ENCODE measurements at places on chromosomes 13 and 19.

DNA sequence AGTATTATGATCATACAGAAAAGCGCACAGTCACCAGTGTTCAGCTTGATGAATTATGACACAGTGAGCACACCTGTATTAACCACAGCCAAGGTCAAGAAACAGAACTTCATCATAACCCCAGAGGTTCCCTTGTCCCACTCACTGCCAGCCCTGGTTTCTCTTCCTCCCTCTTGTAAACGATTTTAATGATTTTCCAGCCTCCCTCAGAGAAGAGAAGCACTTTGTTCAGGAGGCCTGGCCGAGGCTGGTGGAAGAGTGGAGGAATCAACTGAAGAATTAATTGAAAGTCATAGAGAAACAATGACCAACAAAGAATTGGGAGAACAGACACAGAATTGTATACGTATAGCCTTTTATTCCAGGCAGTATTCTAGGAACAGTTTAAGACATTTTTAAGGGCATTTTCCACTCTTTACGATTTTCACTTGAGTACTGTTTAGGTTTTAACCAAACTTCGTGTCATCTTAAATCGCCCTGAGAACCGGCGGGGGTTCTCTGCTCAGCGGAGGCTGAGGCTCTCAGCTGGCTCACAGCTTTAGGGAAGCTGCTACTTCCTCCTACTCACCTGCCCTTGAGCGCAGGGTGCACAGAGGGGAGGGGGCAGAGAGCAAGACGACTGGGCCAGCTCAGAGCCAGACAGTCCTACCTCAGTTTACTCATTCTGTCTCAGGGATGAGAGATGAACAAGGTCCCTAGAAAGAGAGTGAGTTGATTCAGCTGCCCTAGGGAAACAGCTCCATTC is 108.6 kb downstream of the AKAP11 start:
- no peak for DNase-seq

GRCh38 chr19:53553156-53553555 is 15.2 kb downstream of the ZNF331 start:
- DNase-seq, result no peak

DNA sequence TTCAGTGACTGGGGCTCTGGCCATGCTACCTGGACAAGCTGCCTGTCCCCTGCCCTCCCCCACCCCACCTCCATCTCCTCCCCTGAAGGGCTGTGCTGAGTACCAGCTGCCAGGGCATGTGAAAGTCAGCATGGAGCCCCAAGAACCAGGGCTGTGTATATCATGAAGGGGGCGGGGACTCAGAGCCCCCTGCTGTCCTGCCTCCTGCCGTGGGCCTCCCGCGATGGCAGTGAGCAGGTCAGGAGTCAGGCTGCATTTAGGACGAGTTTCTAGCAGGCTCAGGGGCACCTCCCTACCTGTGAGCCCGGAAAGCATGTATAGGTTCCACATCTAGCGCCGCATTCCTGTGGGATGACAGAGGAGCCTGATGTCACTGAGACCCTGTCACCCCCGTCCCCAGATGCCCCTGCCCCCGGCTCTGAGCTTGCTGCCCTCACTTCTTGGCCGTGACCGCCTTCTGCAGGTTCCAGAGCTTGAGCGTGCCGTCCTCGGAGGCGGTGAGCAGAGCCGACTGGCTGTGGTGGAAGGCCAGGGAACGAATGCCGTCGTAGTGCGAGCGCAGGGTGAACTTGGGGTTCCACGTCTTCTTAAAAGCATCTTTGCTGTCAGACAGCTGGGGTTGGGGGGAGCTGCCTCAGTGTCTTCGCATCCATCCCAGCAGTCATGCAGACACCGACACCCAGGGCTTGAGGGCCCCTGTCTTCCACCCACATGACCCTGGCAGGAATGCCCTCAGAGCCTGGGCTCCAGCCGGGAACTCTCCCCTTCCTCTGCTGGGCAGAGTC is 8.3 kb upstream of the PRKD2 start:
- no peak for DNase-seq

- no peak for DNase-seq
Observed at GRCh38 chr19:34712395-34713261, 21.4 kb upstream of the ZNF181 start.

DNA sequence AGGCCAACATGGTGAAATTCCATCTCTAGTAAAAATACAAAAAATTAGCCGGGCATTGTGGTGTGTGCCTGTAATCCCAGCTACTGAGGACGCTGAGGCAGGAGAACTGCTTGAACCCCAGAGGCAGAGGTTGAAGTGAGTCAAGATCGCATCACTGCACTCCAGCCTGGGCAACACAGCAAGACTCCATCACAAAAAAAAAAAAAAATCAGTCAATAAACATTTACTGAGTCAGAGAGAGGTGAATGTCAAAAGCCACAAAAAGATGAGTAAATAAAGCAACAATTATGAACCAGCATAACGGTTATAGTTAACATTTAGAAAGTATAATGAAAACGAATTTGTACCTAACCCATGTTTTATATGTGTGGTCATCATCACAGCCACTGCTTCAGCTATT is 23.1 kb downstream of the PSPC1 start:
- no peak for DNase-seq

DNA sequence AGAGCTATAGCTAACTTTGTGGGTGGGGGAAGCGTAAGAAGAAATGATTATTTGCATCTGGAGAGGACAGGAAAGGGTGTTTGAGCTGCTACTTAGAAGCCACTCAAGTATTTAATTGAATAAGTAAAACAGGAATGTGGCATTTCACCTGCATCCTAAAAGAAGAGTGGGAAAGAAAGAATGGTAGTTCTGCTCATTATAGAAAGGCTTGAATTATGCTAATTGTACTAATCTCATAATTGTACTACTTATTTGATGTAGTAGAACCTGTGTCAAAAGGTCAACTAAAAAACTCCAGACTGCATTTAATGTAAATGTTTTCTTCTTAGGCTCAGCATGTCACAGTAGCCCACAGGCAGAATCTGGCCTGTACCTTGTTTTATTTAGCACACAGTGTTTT is 113.6 kb downstream of the RNF17 start:
- no peak for DNase-seq

DNA sequence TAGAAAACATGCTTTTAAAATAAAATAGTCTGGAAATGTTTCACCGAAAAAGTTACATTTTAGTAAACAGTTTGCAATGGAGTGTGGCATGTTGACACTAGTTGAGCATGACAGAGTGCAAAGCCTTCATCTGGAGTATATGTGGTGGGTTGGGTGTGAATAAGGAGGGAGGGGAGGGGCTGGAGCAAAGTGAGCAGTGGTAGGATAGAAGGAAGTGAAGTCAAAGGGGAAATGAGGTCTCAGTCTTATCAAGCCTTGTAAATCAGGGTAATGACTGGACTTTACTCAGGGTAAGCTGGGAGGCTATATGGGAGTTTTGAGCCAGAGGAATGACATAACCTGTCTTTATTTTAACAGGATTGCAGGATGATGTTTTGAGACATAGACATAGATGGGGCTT is 222.8 kb downstream of the PCDH20 start:
- DNase-seq, result no peak

DNA sequence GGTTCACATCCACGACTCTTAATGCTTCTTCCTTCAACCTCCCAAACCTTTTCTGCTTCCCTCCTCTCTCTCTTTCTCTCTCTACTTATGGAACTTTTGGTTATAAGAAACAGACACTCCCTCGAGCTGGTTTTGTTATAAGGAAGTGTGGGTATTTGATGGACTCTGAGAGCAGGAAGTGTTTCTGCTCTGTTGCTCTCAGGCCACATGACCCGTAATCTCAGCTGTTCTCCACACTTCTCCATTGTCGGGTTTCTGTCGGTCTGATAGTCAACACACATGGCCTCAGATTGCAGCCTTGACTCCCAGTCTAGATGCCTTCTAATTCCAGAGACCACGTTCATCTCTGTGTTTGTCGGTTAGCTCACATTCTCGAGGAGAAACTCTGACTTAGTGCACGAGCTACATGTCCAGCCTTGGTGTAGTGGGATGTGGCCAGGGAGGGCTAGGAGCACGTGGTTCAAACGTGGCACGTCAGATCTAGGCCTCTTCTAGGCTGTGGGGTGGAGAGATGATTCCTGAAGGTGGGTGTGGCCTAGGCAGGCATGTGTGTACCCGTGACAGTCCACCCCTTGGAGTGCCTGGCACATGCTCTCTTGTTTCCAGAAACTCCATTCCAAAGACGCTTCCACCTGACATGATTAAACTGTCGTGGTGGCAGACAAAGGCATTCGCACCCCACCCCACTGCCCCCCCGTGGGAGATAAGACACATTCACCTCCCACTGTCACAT is 26.3 kb downstream of the CNFN start:
- no peak for DNase-seq

DNA sequence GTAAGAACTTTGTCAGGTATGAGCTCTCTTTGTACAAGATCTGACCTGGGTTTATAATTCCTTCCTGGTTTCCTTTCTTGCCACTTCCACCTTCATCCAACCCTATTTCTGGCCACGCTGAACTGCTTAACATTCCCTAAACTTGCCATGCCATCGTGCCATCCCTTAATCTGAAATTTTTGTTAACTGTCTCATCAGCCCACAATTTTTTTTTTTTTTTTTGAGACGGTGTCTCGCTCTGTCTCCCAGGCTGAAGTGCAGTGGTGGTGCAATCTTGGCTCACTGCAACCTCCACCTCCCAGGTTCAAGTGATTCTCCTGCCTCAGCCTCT is 144.6 kb downstream of the GGACT start:
- no peak for DNase-seq

DNA sequence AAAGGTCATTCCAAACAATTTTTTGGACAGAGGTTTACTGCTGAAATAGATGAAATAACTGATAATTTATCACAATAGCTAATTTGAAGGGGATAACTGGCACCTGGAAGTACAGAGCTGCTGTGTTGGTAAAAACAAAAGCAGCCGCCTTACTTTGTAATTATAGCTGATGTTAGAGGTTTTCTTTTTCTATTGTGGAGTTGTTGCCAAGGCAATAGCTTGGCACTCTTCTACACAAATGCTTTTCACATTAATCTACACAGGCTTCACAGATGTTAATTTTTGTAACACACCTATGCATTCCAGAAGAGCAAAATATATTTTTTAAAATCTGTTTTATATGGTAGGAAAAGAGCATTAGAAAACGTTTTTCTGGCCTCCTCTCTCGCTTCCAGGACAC is 56.9 kb downstream of the LACC1 start:
- no peak for DNase-seq

- DNase-seq, result no peak
Observed at GRCh38 chr19:45123440-45123850, 30.5 kb downstream of the PPP1R37 start.

DNA sequence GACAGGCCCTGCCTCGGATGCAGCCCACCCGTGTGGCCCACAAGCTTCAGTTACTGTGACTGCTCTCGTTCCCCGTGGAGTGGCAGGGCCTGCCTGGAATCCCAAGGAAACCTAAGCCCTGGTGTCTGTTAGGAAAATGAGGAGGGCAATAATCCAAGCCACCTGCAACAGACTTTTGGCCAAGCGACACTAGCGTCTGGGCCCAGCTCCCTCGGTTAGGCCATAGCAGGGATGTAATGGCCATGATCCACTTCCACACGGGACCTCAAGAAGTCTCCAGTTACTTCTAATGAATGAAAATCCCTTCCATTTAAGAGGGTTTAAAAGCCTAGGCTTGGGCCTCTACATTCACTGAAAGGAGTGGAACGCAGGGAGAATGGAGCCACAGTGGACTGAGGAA is 8.9 kb downstream of the ZC3H4 start:
- DNase-seq, result no peak

- no peak for DNase-seq
Observed at GRCh38 chr13:33116321-33117010, 100.2 kb downstream of the KL start.

GRCh38 chr13:36713887-36714286 is 40.1 kb downstream of the SERTM1 start:
- DNase-seq, result no peak

DNA sequence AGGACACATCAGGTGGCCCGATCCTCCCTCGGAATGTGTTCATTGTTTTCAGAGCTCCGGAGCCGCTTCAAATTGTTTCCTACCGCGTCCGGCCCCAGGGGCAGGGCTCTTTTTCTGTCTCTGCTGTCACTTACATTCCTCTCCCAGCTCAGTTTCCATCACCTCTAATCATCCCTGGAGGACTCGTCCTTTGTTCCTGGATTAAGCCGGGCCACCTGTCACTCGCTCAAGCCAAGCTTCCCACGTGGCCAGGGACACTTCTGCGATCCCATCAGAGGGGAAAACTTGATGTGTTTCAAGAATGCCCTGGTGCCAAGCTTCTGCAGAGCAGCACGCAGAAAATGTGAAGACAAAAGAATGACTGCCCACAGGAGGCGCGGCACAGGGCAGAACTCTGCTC is 13.5 kb downstream of the IL17D start:
- no peak for DNase-seq

- DNase-seq, result no peak
Observed at GRCh38 chr13:29767006-29767405, 83.4 kb downstream of the UBL3 start.

DNA sequence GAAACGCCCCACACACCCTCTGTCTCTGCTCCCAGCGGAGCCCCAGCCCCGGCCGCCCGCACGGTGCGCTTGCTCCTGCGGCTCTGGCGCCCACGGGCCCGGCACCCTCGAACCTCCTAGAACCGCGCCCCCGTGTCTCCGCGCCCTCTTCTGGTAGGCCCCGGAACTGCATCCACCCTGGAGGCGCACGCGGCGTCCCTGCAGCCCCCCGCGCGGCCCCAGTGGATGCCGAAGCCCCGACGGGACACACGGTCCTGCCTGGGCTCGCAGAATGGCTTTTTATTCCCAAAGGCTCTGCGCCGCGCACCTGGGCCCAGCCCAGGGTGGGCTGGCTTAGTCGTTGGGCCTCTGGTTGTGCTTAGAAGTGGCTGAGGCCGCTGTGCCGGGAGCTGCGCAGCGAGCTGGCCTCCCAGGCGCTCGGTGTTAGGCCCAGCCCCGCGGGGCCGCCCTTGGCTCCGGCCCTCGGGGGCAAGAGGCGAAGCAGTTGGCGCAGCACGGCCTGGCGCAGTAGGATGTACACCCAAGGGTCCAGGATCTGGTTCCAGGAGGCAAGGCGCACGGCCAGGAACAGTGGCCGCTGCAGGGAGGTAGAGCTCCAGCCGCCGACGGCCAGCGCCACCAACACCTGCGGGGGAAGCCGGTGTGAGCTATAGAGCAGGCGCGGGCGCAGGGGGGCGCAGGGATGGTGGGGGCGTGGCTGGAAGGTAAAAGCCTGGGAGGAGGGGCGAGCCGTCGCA is 2.8 kb downstream of the PTGER1 start:
- DNase-seq, result peak; percentile 70

- no peak for DNase-seq
Observed at GRCh38 chr13:114229506-114229905, 5.2 kb upstream of the CDC16 start.

- no peak for DNase-seq
Observed at GRCh38 chr19:52941941-52942385, 18.7 kb upstream of the ZNF888 start.

DNA sequence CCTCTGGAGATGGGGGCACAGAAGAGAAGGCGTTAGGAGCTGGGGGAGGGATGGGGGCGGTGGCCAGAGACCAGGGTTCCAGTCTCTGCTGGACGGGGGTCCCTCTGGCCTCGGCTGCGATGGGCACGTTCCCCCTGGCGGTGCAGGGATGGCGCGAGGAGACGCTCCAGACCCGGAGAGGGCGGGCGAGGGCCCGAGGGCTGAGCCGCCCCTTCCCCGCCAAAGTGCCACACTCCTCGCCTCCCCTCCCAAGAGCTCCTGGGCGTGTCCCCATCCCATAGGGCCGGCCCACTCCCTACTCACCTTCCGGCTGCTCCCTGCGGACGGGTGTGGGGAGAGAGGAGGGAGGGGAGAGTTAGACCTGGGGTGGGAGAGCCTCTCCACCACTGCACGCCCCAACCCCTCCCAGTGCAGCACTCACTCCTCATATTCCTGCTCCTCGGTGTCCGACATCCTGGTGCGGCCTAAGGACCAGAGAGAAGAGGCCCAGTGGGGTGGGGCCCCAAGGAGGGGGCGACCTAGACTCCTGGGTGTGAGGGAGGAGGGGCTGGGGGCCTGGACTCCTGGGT is 2.2 kb downstream of the TNNT1 start:
- DNase-seq, result no peak

GRCh38 chr13:59979589-59979988 is 184.1 kb downstream of the DIAPH3 start:
- DNase-seq, result no peak
